Prostate gland (tissue), 2 donors: ENCODE measurements at places on chromosomes 4 and X. TPM values are rescaled to one million over a fixed set of nuclear protein-coding genes. Genes with fewer than 3 reads are reported as not detected.

HPGD gene
- 6.5 TPM for total RNA-seq

VCX3A gene
- 18.1 TPM for total RNA-seq

RBBP7 gene
- total RNA-seq = 256 TPM

CLTRN gene
- 0.57 TPM for total RNA-seq

ANTXR2 gene
- 86.1 TPM for total RNA-seq

DMRTC1 gene
- total RNA-seq = 0.73 TPM

FTSJ1 gene
- 44.3 TPM for total RNA-seq

ARSJ gene
- total RNA-seq = 8.8 TPM

F8A2 gene
- 16.4 TPM for total RNA-seq

SMARCA1 gene
- total RNA-seq = 157 TPM

SLC25A4 gene
- total RNA-seq = 105 TPM

ADAMTS3 gene
- 4.0 TPM for total RNA-seq

SASH3 gene
- 5.8 TPM for total RNA-seq

PLP1 gene
- total RNA-seq = 2.9 TPM

GUCY1B1 gene
- total RNA-seq = 5.6 TPM

NHSL2 gene
- total RNA-seq = 4.2 TPM

SLC25A14 gene
- total RNA-seq = 11.2 TPM

DNA sequence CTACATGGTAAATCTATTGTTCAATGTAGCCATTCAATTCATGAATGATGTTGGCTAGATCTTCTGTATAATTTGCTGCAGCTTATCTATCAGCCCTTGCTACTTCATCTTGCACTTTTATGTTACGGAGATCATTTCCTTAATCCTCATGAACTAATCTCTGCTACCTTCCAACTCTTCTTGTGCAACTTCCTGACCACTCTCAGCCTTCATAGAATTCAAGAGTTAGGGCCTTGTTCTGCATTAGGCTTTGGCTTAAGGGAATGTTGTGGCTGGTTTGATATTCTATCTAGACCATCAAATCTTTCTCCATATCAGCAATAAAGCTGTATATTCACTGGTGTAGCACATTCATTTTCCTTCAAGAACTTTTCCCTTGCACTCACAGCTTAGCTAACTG is 36.7 kb upstream of the MAP9 start:
- no peak for DNase-seq

GRCh38 chrX:71619193-71619592 is 882 bp upstream of the CXCR3 start:
- no peak for DNase-seq

- no peak for DNase-seq
Measured at GRCh38 chrX:9698576-9698975, 67.1 kb downstream of the GPR143 start.

DNA sequence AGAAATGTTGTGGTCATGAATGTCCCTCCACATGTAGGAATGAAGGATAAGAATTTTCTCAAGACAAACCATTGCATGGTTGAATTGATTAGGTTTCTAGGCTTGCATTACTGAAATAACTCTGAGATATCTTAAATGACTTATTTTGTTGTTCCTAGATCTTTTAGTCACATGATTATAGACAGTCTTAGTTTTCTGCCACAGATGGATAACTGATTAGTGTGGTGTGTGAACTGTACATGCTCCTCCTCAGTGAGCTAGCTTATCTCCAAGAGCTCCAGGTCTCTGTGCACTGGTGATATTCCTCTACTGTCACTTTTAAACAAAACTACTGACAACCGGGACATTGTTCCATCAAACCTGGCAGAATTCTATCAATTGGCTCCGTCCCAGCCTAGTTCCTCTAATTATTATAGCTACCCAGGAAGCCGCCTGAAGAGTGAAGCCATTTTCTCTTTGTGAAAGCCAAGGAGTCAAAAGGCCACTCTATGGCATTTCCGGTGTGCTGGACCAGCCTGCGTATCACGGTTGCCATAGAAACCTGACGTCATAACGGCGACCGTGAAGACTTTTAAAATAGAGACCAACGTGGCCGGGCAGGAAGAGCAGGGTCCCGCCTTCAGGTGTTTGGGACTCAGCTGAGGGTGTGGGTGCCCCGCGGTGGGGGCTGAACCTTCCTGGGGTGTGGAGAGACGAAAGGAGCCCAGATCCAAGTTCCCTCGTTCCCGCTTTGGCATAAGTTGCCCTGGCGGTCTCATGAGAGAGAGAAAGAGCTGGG is 28.1 kb downstream of the BEX3 start:
- peak; percentile 7 for DNase-seq

DNA sequence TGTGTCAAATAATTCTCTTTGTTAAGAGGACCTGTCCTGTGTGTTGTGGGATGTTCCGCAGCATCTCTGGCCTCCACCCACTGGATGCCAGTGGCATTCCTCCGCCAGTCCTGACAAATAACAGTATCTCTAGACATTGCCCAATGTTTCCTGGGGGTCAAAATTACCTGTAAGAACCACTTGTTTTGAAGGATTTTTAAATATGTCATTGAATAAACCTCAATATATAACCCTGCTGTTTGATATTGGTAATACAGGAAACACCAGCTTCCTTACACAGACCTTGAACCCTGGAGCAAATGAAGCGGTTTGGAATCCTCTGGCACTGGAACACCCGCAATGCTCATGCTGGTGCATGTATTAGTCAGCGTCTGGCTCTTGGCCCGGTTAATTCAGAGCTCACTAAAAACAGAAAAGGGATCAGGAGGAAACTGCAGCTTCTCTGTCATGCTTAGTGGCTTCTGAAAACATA is 101.3 kb downstream of the TBL1X start:
- DNase-seq = peak; percentile 34

- DNase-seq = no peak
Measured at GRCh38 chrX:106022238-106022637, 16.3 kb downstream of the SERPINA7 start.

DNA sequence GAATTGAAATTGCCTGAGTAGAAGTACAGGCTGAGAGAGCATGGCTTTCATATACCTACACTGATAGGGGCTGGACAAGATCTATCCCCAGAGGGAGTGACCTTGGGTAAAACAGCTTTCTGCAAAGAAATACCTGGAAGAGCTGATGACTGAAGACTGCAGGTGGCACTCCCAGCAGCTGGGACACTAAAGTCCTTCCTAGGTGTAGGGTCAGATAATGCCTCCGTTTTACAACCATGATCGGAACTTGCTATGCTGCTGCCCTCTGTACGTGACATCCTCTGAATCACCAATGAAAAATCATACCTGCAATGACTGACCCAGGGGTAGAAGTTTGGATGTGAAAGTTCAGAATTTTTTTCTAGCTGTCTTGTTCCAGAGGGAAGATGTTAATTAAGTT is 107.2 kb upstream of the WDR1 start:
- DNase-seq = no peak

- no peak for DNase-seq
Measured at GRCh38 chr4:101252721-101253120, 94.6 kb downstream of the PPP3CA start.

GRCh38 chrX:124717537-124717936 is 371.2 kb downstream of the SH2D1A start:
- DNase-seq = no peak

GRCh38 chr4:88725986-88726385 is 28.4 kb upstream of the NAP1L5 start:
- DNase-seq = no peak

- no peak for DNase-seq
Measured at GRCh38 chr4:98284640-98285046, 23.5 kb downstream of the RAP1GDS1 start.

DNA sequence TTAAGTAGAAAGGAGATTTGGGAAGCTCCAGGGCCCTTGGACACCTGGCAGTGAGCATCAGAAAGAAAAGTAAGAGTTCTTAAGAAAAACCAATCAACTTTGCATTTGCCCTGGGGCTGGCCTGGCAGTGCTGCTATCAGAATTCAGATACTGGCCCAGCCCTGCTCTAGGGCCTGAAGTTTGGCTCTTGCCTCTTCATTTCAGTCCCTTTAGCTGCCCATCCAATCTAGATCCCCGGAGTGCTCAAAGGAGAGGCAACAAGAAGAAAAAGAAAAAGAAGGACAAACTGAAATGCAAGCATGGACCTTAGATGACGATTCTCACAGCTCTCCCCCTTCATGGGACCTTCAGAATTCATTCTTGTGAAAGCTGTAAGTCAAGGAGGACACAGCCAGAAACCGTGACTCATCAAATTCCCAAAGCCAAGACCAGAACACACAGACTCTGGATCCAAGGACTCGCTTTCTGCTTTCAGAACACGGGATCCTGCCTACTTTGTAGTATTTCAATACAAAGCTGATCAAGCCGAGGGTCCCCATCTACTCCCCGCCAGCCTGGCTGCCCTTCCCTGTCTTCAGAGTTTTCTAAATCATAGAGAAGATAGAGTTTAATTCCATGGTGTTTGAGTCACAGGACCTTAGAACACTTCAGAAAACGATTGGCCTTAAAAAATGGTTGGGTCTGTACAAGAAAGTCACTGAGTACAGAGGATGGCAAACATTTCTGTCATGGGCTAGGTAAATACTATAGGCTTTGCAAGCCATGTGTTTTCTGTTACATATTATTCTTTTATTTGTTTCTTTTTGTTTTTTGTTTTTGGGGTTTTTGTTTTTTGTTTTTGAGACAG is 103.7 kb downstream of the RBM47 start:
- peak; percentile 54 for DNase-seq

DNA sequence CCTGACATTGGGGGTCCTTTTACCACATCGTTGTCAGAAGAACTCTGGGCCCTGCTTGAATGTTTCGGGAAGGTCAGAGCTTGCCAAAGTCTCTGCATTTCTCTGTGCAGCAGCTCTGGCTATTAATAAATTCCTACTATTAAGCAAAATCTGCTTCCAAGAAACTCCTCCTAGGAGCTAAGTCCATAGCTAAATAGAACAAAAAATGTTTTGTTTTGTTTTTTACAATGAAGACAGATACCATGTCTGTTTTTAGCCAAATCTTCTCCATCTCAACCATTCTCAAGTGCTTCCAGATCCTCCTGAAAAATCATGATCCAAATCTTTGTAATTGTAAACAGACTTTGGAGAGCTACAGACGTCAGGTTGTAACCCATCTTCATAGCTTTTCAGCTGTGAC is 161.6 kb downstream of the SPATA18 start:
- DNase-seq = no peak

GRCh38 chrX:147069926-147070325 is 255.4 kb upstream of the CXorf51A start:
- no peak for DNase-seq

DNA sequence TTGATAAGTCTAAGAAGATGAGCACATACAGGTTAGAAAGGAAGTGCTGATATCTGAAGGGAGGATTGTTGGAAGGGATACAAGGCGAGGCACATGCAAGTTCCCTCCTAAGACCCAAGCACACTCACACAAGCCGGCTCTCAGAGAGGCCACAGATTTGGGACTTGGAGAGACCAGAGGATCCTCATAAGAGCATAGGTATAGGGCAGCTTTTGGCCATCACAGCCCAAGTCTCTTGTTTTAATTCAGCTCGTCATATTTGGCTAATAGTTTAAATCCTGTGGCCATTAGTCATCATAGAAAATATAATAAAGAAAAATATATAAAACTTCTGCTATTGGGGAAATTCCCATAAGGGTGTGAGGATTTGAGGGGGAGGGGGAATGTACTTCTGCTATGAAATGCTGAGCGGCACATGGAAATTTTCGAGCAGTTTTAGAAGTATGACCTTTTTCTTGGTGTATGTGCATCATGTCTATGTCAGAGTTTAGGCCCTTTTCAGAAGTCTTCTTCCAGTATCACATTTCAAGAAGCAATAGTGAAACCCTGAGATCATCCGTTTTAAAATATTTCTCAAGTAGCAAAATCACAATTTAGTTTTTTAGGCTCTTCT is 97.7 kb downstream of the NFKB1 start:
- no peak for DNase-seq

- DNase-seq = no peak
Measured at GRCh38 chr4:79657379-79657778, 249.4 kb upstream of the GK2 start.

DNA sequence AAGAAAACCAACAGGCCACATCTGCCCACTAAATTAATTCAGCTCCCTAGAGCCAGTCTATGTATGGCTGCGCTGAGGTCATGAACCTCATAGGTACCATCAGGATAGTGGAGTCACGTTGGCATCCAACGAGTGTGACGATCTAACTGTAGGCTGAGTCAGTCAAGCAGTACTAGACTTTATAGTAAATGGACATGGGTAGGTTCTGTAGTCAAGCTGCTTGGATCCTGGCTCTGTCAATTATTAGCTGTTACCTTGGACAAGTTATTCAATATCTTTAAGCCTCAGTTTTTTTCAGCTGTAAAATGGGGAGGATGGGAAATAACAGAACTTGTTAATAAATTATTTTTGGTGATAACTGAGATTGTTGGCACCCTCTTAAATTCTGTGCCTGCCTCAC is 432.4 kb upstream of the RASGEF1B start:
- DNase-seq = no peak

DNA sequence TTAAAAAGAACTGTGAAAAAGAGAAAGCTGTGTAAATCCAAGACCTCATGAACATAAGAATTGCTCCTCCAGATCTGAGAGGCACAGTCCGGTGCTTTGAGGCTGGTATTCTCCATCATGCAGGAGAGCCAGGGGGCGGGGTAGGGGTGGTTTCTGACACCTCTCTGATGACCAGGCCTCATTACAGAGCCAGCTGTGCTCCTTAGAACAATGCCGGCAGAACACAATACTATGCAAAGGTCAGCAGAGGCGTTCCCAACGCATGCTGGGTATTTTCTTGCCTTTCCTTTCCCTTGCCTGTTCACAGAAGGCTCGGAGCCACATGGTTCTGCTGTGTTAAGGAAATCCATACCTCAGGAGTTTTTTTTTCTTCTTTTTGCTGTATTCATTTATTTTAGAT is 91.2 kb upstream of the SOD3 start:
- no peak for DNase-seq

DNA sequence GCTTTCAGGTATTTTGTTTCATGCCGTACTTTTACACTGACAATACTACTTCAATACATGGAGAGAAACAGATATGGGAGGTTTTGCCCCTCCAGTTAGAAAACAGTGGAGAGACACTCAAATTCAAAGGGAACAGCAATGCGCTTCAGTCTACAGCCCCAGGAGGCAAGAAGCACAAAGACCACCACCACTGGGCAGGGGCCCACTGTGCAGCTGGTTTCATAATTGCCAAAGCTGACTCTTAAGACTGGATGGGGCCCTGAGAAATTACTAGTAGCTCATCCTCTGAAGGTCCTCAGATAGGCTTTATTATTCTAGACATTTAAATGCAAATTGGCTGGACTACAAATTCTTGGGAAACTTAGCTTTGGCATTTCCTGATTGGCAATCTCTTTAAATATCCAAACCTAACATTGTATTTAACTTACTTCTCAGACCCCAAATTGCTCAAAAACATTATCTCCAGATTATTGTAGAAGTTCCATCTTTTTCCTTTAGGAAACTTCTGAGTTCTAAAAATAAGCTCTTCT is 85.9 kb upstream of the GPR34 start:
- DNase-seq = no peak

DNA sequence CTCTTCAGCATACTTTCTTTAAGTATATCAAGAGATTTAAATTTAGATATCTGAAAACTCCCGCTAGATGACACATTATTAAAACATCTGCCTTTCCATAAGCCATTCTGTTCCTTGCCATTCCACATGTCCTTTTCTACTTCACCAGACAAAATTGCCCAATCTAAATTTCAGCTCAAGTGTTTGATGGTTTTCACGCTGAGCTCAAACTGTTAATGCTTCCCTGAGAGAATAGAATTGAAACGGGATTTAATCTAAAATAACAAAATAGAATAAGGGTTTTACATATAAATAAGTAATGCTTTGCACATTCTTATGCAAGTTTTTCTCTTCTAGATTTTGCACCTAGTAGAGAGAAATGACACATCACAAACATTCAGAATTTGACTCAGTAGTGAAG is 764.5 kb upstream of the TENM3 start:
- DNase-seq = no peak

GRCh38 chr4:70559924-70560323 is 32.1 kb upstream of the AMBN start:
- DNase-seq = no peak
